ENCODE measurements at places on chromosomes 1 and 21. TPM values are rescaled to one million over a fixed set of nuclear protein-coding genes. Genes with fewer than 3 reads are reported as not detected.

The TLCD4 gene
- total RNA-seq, result 6.2 TPM

The EPHB2 gene
- 133 TPM for total RNA-seq

The MIXL1 gene
- total RNA-seq, result 3.4 TPM

The AGBL4 gene
- total RNA-seq, result 0.42 TPM

The TCHH gene
- not detected for total RNA-seq

GRCh38 chr21:21200103-21200938 lies 202.1 kb downstream of the NCAM2 start:
- H3K4me1 ChIP-seq, result peaks cover 7% of the 10 kb centered on the region
- H3K27ac ChIP-seq, result no peak overlapping the region
- no peaks in the 10 kb centered on the region for H3K36me3 ChIP-seq
- no peaks in the 10 kb centered on the region for H3K27me3 ChIP-seq

DNA sequence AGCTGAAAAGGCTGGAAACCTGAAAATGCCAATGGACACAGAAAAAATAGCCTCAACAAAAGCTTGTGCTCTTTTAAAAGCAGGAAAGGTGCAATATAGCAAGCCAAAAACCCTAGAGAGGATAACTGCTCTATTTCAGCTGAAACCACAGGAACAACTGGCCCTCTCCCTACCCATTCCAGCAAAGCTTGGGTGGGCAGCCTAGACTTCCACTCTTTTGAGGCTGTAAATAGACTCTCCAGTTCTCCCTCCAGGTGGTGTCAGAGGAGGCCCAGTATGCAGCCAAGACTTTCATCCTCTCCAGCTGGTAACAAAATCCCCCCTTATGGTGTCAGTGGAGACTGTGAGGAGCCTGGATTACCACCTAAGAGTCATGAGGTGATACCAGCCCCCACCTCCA lies 206.9 kb upstream of the PLD5 start:
- H3K27me3 ChIP-seq, result no peaks in the 10 kb centered on the region
- DNase-seq, result no peak
- no peaks in the 10 kb centered on the region for H3K4me1 ChIP-seq
- no peaks in the 10 kb centered on the region for H3K36me3 ChIP-seq
- no peak overlapping the region for H3K27ac ChIP-seq
- no peak overlapping the region for H3K4me3 ChIP-seq

DNA sequence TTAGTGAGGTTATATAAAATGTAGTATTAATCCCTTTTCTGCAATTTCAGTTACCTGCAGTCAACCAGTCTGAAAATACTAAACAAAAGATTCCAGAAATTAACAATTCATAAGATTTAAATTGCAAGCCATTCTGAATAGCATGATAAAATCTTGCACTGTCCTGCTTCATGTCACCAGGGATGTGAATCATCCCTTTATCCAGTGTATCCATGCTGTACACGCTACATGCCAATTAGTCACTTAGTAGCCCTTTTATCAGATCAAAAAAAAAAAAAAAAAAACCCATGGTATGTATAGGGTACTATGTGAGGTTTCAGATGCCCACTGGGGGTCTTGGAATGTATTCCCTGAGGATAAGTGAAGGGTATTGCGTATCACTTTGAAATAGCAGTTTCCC lies 191.3 kb upstream of the HP1BP3 start:
- no peak overlapping the region for H3K27ac ChIP-seq
- no peak for DNase-seq
- peaks cover 4% of the 10 kb centered on the region for H3K4me1 ChIP-seq
- peaks cover 7% of the 10 kb centered on the region for H3K36me3 ChIP-seq
- H3K4me3 ChIP-seq, result no peak overlapping the region
- no peaks in the 10 kb centered on the region for H3K27me3 ChIP-seq

DNA sequence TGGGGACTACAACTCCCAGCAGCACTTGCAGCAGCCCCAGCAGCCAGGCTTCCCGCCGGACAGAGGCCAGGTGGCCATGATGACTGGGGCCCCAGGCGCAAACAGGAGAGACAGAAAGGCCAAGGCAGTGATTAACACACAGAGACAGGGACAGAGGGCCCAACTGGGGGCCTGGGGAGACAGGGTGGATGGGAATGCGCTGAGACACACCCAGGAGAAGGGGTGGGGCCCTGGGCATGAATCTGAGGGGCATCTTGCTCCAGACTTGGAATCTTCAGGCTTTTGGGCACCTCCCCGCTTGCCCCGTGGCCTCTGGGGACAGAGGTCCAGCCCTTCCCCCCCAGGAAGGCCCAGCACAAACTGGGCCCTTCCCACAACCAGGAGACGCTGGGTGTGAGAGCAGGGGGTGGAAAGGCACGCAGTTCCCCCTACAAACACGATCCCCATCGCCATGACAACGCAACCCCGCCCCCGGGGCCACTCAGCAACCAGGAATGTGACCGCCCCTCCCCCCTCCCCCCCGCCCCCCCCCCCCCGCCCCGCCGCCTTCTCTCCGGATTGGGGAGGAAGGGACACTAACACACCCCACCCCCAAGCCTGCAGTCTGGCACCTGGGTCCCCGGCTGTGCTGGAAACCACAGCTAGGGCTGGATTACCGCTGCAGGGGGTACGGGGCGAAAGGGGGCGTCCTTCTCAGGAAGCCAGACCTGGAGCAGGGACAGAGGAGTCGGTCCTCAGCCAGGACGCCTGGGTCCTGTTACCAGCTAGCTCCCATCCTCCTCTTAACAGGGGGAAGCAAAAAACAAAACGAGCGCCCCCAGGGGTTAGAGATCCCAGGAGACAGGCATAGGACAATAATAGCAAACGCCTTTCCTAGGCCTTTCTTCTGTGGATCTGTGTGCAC lies 4.5 kb downstream of the HDGF start:
- H3K4me3 ChIP-seq, result peak overlapping the region; percentile 84
- peaks cover 50% of the 10 kb centered on the region for H3K4me1 ChIP-seq
- H3K36me3 ChIP-seq, result peaks cover 12% of the 10 kb centered on the region
- peak overlapping the region; percentile 100 for H3K27ac ChIP-seq

- no peaks in the 10 kb centered on the region for H3K27me3 ChIP-seq
- no peak overlapping the region for H3K4me3 ChIP-seq
- H3K27ac ChIP-seq, result no peak overlapping the region
- H3K36me3 ChIP-seq, result peaks cover 2% of the 10 kb centered on the region
- DNase-seq, result no peak
These were observed 36.9 kb downstream of the KAZN start for GRCh38 chr1:14635421-14635820.

DNA sequence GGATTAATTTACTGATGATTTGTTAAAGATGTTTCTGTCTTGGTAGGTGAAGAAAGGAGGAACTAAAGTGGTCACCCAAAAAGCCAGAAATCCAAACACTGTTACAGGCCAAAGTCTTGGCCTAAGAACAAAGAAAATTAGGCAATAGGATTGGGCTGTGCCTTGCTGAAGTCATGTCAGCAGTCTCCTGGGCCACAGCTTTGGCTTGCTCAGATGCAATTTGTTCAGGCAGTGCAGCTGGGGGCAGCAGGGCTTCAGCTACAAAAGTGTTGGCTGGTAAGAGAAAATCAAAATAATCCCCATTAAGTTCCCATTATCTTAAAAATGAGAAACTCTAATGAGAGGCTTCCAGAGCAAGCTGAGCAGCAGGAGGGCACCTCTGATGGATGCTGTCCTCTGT lies 14.0 kb upstream of the RAP1A start:
- no peaks in the 10 kb centered on the region for H3K4me1 ChIP-seq
- H3K27me3 ChIP-seq, result peaks cover 2% of the 10 kb centered on the region

GRCh38 chr1:232657426-232658005 lies 27.6 kb upstream of the SIPA1L2 start:
- H3K27ac ChIP-seq, result no peak overlapping the region
- no peaks in the 10 kb centered on the region for H3K27me3 ChIP-seq
- H3K4me1 ChIP-seq, result peaks cover 37% of the 10 kb centered on the region
- H3K36me3 ChIP-seq, result no peaks in the 10 kb centered on the region
- DNase-seq, result no peak

DNA sequence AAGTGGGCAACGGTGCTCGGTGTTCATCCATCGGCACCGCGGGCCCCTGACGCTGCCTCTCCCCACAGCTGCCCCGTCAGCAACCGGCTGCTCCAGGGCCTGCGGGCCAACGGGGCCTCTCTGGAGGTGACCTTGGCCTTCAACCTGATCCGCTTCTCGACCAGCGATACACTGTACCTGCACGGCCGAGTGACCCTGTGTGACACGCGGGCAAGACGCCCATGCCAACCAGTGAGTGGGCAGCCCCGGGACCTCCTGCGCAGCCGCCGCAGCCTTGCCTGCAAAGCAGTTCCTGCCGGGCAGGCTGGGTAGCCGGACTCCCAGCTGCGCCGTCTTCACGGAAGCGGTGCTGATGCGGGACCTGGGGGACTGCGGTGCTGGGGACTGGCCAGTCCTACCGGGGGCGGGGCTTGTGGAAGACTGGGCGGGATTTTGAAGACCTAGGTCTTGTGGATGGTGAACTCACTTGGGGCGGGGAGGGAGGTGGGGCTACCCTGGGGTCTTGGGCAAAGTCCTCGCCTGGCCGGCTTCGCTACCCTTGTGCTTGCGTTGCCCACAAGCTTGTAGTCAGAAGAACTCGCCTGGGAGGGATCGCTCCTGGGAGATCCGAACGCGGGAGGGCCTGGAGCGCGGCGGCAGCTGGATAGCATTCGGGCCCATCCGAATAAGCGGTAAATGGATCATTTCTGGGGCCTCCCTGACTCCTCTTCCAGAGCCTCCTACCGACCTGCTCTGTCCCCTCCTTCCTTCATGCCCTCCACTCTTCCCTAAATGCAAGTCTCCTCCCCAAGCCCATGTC lies 8.8 kb upstream of the CEP85 start:
- H3K36me3 ChIP-seq, result no peaks in the 10 kb centered on the region
- peaks cover 24% of the 10 kb centered on the region for H3K27me3 ChIP-seq
- H3K27ac ChIP-seq, result no peak overlapping the region
- peak overlapping the region; percentile 56 for H3K4me3 ChIP-seq
- peaks cover 9% of the 10 kb centered on the region for H3K4me1 ChIP-seq

DNA sequence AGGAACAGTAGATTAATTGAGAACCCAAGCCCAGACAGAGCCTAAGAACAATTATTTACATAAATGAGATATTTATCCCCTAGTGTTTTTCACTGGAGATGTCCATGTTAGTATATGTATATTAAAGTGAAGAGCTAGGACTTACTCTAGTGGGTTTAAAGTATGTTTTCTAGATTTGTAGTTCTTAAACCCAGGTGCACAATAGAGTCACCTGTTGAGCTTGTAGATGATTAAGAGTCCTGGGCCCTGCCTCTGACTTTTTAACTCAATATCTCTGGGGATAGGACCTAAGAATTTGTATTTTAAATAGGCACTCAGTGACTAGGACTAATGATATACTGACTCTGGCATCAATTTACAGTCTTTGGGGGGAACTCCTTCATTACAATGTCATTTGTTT lies 112.8 kb downstream of the DNAH14 start:
- no peak overlapping the region for H3K27ac ChIP-seq
- H3K4me3 ChIP-seq, result no peak overlapping the region
- no peaks in the 10 kb centered on the region for H3K4me1 ChIP-seq
- no peaks in the 10 kb centered on the region for H3K27me3 ChIP-seq
- H3K36me3 ChIP-seq, result peaks cover 13% of the 10 kb centered on the region

- no peak overlapping the region for H3K4me3 ChIP-seq
- H3K27me3 ChIP-seq, result no peaks in the 10 kb centered on the region
- no peaks in the 10 kb centered on the region for H3K4me1 ChIP-seq
These were observed 33.4 kb downstream of the PSMG1 start for GRCh38 chr21:39149882-39150281.

DNA sequence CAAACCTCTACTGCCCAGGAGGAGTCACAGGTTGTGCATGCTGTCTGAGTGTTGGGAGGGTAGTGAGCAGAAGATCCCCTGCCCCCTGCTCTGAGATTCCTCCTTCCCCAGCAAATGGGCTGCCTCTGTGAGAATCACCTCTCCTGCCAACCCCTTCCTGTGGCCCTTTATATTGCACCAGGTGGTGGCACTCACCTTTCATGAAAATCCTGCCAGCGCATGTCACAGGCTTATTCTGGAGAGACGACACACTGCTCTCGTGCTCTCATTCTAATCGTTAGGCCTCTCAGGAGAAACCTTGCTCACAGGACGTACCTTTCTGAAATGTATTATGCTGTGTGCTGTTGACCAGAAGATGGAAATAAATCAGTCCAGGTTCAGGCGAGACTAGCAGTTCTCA lies 113.7 kb downstream of the RGL1 start:
- peaks cover 22% of the 10 kb centered on the region for H3K4me1 ChIP-seq
- no peaks in the 10 kb centered on the region for H3K27me3 ChIP-seq
- no peak overlapping the region for H3K4me3 ChIP-seq
- DNase-seq, result no peak

GRCh38 chr1:235307158-235308124 lies 20.5 kb downstream of the ARID4B start:
- peak overlapping the region; percentile 26 for H3K27ac ChIP-seq
- H3K4me3 ChIP-seq, result no peak overlapping the region
- peaks cover 11% of the 10 kb centered on the region for H3K36me3 ChIP-seq

DNA sequence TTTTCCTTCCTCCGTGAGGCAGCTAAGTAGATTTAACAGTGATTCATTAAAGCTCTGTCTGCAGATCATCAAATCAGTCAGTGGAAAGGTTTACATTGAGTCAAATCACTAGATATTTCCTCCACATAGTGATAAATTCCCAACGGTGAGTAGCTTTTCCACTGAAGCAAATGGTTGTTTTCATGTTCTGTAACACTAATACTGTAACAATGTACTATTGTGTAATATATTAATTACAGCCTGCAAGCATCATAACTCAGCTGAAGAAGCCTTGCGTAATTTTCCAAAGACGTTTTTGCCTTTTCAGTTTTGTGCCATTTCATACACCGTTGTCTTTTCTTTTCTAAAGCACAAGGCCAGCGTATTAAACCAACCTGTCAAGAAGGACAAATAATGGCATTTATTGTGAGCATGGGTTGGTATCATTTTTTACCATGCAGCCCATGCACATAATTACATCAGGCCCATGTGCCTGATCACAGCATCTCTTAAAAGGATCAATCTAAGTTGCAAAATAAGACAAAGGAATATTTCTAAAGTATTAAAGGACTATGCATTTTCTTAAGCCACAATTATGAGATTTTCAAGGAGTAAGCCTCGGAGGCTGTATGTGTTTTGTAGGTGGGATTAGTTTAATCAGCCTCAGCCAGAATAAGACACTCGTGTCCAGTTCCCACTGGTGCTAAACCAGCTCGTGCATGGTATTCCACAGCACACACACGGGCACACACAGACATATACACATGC lies 16.7 kb upstream of the PDE9A start:
- H3K36me3 ChIP-seq, result no peaks in the 10 kb centered on the region
- no peak overlapping the region for H3K27ac ChIP-seq
- DNase-seq, result no peak
- H3K4me3 ChIP-seq, result no peak overlapping the region
- H3K4me1 ChIP-seq, result peaks cover 22% of the 10 kb centered on the region

DNA sequence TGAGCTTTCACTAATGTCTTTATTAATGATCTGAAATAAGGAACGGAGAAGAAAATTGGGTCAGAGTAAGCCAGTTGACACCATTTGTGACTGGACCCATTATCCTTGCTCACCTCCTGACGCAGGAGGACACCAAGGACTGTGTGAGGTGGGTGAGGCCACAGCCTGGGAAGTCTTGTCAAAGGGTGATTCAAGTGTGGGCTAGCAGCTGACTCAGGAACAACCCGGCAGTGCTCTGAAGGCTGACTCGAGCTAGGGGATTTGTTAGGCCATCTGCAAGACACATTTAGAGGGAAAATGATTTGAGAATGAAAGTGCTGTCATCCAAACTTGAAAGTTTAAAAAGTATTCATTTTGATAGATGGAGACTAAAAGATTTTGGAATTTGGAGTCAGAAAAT lies 21.2 kb downstream of the PRRX1 start:
- H3K36me3 ChIP-seq, result no peaks in the 10 kb centered on the region
- DNase-seq, result no peak
- H3K27ac ChIP-seq, result no peak overlapping the region
- H3K27me3 ChIP-seq, result peaks cover 13% of the 10 kb centered on the region
- no peak overlapping the region for H3K4me3 ChIP-seq
- H3K4me1 ChIP-seq, result peaks cover 20% of the 10 kb centered on the region
